ENCODE measurements at places on chromosomes 7 and 10.

DNA sequence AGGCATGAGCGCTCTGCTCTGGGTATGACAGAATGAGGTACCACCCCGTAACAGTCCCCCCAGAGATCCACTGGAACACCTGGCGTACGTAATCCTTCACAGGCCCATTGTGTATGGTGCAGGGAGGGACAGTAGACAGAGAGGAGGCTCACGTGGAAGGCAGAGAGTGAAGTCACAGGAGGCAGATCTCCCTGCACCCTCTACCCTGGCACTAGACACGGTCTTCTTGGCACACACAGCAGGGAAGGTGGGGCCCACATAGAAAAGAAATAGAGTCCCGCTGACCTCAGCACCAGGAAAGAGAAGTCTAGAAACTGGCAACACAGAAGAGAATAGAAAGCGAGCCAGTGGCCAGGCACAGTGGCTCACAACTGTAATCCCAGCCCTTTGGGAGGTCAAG is 51.9 kb downstream of the SLC29A4 start:
- no peak for DNase-seq

DNA sequence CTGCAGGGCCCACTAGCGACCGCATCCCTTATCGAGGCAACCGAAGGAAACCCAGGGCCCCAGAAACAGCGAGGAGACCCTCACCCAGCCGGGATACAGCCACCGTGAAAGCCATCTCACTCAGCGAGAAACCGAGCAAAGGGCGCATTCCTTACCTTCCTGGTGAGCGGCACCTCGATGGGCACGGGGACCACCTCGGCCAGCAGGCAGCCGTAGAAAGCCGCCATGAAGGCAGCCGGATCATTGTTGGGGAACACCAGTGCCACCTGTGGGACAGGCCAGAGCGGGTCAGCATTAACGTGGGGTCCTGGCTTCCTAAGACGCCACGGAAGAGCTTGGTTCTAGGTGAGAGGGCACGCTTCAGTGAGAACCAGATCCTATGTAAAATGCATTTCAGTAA is 263.7 kb downstream of the ZMYND11 start:
- DNase-seq, result no peak

DNA sequence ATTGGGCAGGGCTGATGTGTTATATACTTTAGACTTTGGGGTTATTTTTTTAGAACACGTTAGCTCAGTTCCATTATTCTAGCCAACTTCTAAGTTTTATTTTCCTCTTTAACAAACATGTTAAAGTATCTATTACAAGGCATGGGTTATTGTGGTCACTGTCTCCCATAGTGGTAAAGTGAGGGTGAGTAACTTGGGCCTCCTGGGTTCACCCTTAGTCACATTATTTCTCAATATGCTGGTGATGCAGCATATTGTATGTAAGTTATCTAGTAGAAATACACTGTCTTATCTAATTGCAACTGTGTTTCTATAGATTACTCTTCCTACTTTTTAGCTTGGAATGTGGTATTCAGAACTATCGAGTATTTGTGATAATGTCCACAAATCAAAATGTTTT is 65.9 kb downstream of the BBS9 start:
- no peak for DNase-seq

DNA sequence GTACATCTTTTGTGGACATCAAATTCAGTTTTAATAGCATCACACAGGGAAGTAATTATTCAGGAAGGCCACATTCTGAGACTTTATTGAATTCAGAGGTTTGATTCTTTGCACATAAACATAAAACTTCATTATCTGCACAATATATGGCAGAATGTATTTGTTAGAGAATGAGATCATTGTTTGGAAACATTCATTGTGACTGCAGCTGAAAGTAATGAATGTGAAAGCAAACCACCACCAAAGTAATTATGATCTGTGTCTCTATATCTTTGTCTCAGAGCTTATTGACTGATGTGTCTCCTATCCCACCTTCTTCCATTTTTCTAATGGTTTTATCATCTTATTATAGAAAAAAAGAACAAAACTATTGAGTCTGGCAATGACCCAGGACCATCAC is 340.9 kb upstream of the PCDH15 start:
- DNase-seq, result no peak

GRCh38 chr7:1004018-1004852 is 21.3 kb downstream of the CYP2W1 start:
- DNase-seq, result no peak

DNA sequence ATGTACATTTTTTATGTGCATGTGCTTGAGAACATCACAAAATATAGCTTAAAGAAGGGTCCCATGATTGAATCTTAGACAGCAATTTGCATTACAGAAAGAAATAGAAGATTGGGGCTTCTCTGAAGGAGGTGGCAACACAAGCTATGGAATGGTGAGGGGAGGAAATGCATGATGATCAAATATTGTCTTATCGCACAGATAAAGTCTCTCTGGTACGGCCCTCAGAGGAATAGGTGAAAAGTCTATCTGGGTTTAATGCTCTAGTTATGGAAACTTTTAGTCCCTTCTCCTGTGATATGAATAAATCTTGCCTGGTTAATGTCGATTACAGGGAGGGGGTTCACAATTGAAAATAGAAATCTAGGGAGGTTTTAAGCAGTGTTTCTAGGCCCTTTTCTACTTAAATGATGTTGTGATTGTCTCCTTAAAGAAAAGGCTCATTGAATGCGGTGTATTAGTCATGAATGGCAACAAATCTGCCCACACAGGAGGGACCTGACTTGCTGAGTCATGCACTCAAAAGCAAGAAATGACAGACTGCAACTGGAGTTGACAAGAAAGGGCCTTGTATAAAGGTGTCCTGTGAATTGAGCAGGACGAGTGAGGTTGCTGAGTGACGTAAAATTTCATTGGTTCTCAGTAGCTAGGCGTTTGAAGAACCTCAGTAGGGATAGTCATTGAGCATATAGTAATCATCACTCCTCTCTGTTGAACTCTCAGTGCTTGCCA is 133.4 kb upstream of the CSTF2T start:
- peak; percentile 44 for DNase-seq

DNA sequence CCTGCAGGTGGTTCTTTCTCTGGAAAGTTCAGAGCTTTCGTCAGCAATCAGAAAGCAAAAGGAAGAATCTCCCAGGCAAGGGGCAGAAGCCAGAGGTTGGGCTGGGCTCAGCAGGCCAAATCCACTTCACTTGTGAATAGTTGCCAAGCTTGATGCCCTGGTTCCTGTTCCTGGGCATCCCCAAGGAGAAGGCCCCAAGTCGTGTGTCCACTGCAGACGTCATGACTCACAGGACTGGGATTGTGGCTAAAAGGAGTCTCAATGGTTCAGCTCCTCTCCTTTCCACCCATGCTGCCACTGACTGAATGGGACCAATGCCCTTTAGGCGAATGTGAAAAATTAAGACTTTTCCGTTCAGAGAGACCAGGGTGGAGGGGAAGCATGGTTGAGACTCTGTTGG is 38.6 kb upstream of the TRIM8 start:
- DNase-seq, result no peak

- no peak for DNase-seq
These were observed 715.4 kb upstream of the NRP1 start for GRCh38 chr10:34049887-34050286.

DNA sequence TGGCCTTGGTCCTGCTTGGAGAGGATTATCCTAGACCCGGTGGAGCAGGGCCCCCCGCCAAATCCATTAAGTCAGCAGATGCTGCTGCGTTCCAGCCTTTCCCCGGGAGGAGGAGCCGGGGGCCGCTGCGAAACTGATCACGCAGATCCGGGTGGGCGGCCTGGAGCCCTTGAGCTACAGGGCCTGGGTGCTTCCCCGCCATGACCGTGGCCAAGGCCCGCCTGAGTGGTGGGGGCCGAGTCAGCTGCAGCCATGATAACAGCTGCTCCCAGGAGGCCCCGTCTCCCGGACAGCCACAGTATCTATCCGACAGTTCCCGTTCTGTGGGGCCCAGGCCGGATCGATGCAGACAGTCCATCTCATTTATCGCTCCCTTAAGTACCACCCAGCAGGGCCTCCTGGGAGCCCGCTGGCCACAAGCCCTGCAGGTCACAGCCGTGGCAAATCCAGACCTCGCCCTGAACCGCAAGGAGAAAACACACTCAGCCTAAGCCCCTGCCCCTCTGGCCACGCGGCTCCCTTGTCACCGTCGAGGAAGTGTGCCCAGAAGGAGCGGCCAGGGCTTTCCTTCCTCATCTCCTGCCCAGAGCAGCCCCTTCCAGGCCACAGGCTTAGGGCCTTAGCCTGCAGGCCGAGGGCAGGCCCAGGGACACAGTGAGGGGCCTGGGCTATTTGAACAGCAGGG is 34.4 kb upstream of the SLC29A4 start:
- no peak for DNase-seq

DNA sequence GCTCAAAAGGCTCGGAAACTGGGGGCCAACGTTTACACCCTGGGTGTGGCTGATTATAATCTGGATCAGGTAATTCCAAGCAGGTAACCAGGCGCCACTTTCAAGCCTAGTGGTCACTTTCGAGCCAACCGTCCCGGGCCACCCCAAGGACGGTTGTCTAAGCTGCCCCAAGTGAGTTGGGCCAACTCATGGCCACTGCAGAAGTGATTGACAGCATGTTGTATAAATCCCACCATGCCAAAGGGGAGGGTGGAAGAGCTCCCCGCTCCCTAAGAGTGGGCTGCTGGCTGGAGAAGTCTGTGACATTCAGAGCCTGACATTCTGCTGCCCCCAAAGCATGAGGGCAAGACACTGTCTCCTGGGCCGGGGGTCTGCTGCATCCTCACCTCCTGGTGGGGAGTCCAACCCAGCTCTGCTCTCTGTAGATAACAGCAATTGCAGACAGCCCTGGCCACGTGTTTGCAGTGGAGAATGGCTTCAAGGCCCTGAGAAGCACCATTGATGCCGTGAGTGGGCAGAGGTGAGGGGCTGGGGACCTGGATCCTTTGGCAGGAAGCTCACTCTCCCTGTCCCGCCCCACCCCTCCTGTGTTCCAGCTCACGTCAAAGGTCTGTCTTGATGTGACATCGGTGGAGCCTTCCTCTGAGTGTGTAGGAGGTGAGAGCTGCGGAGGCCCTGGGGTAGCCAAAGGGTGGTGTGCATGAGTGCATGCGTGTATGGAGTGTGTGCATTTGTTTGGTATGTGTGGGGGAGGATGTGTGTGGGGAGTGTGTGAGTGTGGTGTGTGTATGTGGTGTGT is 10.8 kb downstream of the ANTXRL start:
- DNase-seq, result no peak

GRCh38 chr7:143331179-143331801 is 15.4 kb downstream of the CLCN1 start:
- DNase-seq, result no peak

DNA sequence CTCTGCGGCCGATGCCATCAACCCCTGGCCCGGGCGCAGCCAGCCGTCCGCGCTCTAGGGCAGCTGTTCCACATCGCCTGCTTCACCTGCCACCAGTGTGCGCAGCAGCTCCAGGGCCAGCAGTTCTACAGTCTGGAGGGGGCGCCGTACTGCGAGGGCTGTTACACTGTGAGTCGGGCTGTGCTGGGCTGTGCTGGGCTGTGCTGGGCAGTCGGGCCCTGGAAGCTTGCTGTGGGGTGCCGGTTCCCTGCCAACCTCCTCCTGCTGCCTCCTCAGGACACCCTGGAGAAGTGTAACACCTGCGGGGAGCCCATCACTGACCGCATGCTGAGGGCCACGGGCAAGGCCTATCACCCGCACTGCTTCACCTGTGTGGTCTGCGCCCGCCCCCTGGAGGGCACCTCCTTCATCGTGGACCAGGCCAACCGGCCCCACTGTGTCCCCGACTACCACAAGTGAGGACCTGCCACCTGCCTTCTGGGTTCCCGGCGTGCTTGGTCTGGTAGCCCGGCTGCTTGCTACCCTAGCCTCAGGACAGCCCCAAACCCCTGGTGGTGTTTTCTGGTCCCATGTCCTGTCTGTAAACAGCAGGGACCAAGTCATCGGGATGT is 7.5 kb downstream of the ZYX start:
- no peak for DNase-seq

- DNase-seq, result no peak
These were observed 792.1 kb downstream of the GRM8 start for GRCh38 chr7:126460664-126461063.
